ENCODE measurements at places on chromosomes 16 and 17.
A peak's percentile ranks its signal among the peaks of the same experiment; 100 is the strongest.

DNA sequence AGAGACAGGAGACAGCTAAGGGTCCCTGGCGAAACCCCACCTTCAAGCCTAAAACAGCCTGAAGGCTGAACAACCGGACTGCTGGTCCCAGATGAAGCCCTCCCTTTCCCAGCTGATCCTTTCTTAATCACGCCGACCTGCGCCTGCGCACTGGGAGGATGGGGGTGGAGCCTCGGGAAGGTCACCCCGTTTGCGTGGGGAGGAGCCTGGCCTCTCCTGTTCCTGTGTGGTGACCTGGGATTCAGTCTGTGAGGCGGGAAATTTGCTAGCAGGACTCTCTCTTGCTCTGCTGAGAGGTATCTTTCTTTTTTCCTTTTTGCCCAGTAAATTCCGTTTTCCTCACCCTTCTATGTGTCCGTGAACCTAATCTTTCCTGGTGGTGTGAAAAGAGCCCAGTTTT, 9.6 kb downstream of the FAM20A start:
- DNase-seq, result no peak

DNA sequence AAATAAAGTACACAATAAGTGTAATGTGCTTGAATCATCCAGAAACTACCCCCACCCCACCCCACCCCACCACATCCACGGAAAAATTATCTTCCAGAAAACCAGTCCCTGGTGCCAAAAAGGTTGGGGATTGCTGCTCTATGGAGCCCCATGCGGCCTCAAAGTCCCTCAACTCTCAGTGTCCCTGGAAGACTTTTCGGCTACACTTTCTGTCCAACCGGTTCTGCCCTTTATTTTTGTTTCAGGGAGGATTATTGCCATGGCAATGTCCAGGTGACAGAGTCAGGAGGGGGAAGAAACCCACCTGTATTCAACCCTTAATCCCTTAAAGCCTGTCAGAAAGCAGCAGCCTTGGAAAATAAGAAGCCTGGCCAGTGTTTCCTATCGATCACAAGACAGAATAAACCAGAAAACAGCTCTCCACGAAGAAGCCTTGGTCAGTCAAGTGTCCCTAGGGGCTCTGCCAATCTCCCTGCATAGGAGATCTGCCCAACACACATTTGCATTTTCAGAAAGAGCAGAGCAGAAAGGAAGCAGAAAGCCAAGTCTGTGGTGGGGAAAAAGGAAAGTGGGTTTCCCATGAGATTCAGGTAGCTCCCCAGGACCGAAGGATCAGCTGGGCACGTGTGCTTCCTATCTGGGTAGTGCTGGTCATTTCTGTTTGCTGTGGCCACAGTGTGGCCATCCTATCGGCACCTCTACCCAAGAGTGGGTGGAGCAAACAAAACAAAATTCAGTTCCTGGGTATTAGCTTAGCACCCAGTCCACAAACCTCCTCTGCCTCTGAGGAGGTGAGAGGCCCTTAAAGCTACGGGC, 342.7 kb downstream of the SOX9 start:
- no peak for DNase-seq

GRCh38 chr17:19456016-19456927, 45.2 kb downstream of the RNF112 start:
- DNase-seq, result no peak

GRCh38 chr17:39547713-39548478, 59.8 kb downstream of the NEUROD2 start:
- DNase-seq, result peak; percentile 13

- peak; percentile 55 for DNase-seq
These were observed 21.9 kb downstream of the C1QTNF1 start for GRCh38 chr17:79045842-79046196.

GRCh38 chr17:63474586-63475460, 2.0 kb upstream of the ACE start:
- DNase-seq, result no peak

GRCh38 chr17:57044976-57045867, 39.8 kb upstream of the AKAP1 start:
- no peak for DNase-seq

DNA sequence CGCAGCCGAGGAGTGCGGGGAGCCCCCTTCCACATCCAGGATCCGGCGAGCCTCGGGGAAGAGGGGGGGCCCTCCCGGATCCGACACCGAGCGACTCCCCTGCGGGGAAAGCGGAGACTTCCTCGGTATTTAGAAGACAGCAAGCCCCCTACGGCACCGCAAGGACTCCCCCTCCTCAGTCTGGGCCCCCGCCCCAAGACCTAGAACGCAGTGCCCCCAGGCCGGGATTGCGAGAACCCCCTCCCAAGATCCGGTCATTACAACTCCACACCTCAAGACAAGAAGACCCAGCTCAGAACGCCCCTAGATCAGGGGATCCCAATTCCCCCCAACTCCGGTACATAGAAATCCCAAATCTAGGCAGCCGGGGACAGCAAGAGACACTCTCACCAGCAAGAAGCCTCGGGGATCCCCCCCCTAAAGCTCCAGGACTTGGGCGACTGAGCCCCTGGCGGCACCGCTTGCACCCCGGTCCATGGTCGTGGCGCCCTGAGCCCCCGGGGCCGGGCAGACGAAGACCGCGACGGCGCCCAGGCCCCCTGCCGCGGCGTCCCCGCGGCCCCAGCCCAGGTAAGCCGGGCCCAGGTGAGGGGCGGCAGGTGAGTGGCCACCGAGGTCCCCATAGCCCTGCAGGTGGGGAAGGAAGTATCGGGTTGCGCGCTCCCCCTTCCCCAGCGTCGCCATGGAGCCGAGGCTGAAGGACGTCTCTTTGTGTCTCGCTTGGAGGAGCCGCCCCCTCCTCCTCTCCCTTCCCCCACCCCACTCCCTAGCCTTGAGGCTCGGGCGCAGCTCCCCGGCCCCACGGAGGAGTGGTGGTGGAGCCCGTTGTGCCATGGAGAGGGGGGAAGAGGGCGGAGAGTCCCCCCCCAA, 641 bp downstream of the SBK1 start:
- DNase-seq, result no peak

DNA sequence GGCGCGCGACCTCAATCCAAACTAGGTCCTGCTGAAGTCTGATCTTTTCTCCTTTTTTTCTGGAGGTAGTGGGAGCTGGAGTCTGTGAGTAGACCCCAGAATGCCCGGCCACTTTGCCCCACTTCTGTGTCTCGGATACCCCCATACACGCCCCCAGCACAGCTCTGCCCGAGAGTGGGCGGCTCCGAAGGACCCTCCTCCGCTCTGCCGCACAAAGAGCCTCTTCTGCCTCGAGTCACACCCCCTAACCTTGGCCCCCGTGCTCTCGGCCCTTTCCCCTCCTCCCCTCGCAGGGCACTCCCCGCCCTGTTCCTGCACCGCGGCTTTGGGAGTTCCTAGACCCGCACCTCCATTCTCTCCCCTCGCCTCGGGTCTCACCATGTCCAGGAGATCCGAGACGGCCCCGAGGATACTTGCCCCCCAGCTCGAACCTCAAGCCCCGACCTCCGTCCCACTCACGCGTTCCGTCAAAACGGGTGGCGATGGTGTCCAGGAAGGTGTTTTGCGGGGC, 476 bp downstream of the KCNH4 start:
- no peak for DNase-seq

DNA sequence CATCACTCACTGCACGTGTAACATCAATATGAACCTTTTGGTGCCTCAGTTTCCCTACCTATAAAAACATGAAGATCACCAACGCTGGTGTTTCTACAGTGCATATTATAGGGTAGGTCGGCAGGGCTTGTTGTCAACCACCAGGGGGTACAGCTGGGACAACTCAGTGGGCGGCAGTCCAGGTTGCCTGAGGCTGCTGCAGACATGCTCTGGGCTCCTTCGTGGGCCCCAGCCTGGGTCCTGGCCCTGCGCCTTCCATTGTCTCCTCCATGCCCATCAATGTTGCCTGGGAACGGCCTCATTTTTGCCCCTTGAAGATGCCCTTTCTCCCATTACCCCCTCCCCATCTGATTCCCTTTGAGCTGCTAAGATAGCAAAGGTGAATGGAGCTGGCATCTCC, 89.8 kb downstream of the GSG1L start:
- DNase-seq, result no peak

GRCh38 chr17:81396722-81397313, 1.6 kb downstream of the BAHCC1 start:
- no peak for DNase-seq

- DNase-seq, result no peak
These were observed 3.9 kb downstream of the SPSB3 start for GRCh38 chr16:1778200-1779179.

DNA sequence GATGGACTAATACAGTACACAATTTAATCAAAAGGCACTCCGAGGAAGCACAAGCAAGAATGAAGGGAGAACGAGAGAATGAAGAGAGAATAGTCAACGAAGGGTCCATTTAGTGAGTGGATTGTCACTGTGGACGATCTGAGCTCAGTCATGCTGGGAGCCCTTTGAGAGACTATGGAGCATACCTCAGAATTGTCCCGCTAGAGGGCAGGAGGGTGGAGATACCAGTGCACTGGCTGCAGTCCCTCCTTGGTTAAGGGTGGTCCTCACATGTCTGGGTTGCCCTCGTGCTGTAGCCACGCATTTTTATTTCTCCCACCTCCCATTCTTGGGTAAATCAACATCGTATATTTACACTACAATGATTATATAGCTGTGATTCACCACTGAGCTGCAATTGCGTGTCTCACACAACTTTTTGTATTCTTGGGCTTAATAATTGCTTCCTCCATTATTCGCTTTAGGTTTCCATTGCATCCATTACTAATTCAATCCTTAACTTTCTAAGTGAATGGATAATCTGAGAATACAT, 33.2 kb upstream of the FAM20A start:
- no peak for DNase-seq

- DNase-seq, result no peak
These were observed 21.9 kb downstream of the ZNF750 start for GRCh38 chr17:82817947-82818346.
